ENCODE measurements at places on chromosomes 5 and 9.

DNA sequence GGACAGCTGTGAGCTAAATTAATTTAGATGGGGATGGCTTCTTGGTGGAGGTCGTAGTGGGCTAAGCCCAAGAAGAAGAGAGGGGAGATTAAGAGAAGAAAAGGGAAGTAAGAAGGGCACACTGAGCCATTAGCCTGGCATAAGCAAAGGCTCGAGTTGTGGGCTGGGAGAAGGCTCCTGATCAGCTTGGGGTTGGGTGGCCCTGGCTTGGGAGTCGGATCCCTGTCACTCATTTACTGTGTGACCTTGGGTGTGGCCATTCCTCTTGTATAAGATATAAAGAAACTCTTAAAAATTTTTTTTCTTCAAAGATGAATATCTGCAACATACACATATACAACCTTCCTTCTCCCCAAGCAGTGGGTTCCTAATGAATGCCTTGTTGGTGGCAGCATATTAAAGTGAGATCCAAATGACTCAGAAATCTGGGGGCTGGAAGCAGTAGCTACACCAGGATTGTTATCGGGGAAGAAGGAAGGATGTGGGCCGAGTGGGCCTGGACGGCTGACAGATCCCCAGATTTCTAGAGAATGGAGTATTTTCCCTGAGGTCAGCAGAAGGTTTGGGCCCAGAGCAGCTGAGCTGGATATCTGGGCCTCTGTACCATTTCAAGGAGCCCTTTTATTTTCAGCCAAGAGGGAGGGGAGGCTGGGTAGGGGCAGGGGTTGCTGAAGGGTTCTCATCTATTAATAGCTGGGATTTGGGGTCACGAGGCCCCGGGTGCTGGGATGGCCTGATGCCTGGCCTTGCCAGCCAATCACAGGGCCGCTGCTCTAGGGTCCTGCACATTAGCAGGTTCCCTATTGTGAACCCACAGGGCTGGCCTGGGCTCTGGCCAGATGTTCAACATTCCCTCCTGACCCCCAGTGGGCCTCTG lies 52.1 kb downstream of the PPARGC1B start:
- no peak for DNase-seq

- no peak for DNase-seq
These were observed 79.5 kb downstream of the CDC14B start for GRCh38 chr9:96540106-96540505.

GRCh38 chr5:141777711-141778110 lies 95.7 kb upstream of the ARAP3 start:
- no peak for DNase-seq

GRCh38 chr9:38066914-38067858 lies 1.8 kb downstream of the SHB start:
- DNase-seq: no peak

GRCh38 chr5:134447815-134448520 lies 36.3 kb upstream of the CDKN2AIPNL start:
- DNase-seq: no peak

DNA sequence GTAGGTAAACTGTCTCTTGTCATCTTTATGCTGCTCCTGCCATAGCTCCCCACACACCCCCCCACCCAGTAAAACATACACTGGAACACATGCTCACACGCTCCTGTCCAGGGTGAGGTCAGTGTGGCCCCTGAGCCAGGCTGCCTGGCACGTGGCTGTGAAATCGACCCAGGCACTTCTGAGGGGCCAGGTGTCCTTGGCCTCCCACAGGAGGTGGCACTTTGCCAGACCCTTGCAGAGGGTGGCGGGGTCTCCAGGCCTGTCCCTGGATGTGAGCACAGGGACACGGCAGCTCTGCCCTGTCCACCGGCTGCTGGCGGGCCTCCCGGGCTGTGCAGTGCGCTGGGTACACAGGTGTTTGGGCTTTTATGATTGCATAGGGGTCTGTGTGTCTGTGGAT lies 10.0 kb upstream of the CRB2 start:
- DNase-seq: no peak

Data from stimulated activated CD8-positive, alpha-beta memory T cell treated with anti-CD3 and anti-CD28 coated beads, Interleukin-12 subunit alpha, Interleukin-12 subunit beta, amount 100 ng/mL, for 4 hours (primary cell).